Activated gamma-delta T cell (primary cell): ENCODE measurements at places on chromosomes 4 and X.

DNA sequence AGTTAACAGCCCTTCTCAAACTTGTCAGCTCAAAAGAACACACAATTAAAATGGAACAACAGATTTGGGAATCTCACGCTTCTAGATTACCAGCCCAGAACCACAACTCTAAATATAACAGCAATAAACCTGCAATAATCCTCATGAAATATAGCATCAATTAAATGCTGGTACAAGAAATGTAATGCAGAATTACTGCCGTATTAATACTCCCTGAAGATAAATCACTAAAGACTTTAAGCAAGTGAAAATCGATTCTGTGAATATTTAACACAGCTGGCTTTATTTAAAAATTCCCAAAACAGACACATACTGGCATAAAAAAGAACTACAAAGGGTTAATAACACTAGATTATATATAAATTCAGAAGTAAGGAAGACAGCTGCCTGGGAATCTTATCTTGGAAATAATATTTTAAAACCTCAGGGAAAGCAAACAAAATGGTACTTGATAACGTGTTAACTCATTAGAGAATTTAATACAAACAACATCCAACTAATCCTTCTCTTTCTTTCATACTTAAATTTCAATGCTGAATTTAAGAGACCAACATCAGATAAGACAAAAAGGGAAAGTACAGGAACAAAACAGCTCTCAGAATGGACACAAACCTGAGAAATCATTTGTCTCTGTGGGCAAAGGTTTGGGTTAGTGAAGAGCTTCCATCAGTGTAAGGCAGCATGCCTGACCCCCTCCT, 34.7 kb downstream of the APBB2 start:
- DNase-seq, result no peak

- no peak for DNase-seq
Measured at GRCh38 chr4:178693816-178694215, 1251.6 kb upstream of the AGA start.

GRCh38 chrX:46255046-46255445, 290.2 kb downstream of the ZNF674 start:
- DNase-seq, result no peak

DNA sequence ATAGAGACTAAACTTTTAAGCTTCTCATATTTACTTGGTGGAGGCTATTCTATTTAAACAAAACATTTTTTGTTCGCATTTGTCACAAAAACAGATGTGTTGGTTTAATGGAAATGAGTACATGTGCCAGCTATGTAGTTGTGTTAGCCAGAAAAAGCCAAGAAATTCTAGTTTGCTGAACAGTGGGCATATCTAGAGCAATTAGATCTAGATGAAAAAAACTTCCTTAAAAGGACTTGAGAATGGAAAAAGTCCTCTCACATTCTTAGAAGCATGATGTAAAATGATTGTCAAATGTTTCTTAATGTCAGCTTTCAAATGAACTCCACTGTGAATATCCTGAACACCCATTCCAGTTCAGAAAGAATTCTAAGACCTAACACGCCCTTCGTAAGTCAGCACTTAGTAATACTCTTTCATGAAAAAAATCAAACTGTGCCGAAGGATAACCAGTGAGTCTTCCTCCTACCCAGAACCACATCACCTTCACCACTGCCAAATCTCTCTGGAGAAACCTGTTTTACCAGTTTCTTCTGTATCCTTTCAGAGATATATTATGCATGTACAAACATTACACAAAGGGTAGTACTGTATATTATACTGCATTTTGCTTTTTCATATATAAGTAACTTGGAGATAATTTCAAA, 28.2 kb downstream of the PHKA1 start:
- no peak for DNase-seq
